ENCODE measurements at places on chromosomes 16 and 17. TPM values are rescaled to one million over a fixed set of nuclear protein-coding genes. Genes with fewer than 3 reads are reported as not detected.

GRCh38 chr17:855569-855968 is 73.4 kb downstream of the MRM3 start:
- no peak for DNase-seq

DNA sequence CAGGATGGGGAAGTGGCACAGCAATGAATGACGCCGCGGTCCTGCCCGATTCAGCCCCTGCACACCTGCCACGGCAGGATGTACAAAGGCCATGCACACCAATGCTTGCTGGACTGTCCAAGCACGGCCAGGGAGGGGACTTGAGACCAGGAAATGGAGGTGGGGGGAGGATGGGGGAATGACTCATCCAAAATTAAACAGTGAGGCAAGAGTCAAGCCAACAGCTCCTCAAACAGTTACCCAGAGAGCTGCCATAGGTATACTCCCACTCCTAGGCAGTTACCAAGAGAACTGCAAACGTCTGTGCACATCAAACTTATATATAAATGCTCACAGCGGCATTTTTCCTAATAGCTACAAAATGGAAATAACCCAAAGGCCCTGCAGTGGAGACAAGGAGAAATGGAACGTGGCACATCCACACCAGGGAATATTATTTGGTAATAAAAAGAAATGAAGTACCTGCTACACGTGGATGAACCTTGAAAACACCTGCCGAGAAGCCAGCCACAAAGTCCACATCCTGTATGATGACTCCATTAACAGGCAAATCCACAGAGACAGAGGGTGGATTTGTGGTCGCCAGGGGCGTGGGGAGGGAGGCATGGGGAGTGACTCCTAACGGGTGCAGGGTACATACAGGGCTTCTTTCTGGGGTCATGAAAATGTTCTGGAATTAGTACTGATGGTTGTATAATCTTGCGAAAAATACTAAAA is 54.1 kb downstream of the VAC14 start:
- no peak for DNase-seq

GRCh38 chr17:62965686-62966425 is at the start of gene TANC2:
Gene TANC2 (plus strand): TSS chr17:62966235. CDS start chr17:63009560, 43,325 bp downstream.
- peak; percentile 92 for DNase-seq

Gene FAM20A
- total RNA-seq = 2.8 TPM

GRCh38 chr16:75074920-75075687 is 41.5 kb downstream of the LDHD start:
- DNase-seq = peak; percentile 67

DNA sequence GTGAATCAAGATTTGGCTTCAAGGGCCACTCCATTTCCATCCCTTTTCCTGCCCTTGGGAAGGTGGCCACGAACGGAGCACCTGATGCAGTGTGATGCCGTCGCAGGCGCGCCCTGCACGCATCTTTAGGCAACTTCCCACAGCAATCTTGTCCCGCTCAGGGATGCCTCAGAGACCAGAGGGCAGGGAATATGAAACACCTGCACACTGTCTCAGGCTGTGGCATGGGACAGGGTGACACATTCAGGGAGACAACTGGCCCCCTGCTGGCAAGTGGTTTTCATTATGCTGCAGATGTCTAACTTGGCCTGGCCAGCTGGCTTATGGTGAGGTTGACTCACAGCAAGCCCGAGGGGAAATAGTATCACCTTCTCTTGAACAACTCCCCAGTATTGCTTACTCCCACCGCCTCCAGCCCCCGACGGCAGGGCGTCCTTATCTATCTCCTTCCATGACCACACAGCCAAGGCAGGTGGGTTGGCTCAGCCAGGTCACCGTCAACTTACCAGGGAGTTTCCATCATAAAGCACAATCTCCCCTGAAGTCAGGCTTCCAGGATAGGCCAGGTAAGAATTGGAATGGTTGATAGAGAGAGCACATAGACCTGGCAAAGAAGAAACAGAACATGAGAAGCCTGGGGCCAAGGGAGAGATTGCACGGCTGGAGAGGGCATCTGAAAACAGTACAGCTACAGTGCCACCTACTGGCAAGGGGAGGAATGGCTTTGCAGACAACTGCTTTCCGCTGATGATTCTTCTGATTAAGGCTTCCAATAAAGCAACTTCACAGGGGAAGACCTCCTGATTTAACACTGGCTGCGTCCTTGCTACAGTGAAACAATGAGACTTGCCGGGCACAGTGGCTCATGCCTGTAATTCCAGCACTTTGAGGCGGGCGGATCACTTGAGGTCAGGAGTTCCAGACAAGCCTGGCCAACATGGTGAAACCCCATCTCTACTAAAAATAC is 21.1 kb downstream of the WIPI1 start:
- peak; percentile 60 for DNase-seq

Gene TLCD2
- 0.73 TPM for total RNA-seq

DNA sequence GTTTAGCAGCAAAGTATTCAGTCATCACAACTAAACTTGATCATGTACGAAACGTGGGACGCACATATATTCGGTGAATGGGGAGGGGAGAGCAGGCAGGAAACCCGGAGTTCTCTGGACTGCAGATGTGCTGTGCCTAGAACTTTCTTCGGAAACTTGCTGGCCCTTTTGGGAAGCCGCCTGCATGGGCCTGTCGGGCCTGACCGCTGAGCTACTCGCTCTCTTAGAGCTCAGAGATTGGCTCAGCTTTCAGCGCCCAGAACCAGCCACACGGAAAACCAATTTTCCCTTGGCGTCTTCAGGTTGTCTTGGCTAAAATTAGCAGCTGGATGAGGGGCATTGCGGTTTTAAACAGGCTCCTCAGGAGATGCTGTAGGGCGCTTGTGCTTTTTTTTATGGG is 38.1 kb downstream of the ZDHHC7 start:
- no peak for DNase-seq

DNA sequence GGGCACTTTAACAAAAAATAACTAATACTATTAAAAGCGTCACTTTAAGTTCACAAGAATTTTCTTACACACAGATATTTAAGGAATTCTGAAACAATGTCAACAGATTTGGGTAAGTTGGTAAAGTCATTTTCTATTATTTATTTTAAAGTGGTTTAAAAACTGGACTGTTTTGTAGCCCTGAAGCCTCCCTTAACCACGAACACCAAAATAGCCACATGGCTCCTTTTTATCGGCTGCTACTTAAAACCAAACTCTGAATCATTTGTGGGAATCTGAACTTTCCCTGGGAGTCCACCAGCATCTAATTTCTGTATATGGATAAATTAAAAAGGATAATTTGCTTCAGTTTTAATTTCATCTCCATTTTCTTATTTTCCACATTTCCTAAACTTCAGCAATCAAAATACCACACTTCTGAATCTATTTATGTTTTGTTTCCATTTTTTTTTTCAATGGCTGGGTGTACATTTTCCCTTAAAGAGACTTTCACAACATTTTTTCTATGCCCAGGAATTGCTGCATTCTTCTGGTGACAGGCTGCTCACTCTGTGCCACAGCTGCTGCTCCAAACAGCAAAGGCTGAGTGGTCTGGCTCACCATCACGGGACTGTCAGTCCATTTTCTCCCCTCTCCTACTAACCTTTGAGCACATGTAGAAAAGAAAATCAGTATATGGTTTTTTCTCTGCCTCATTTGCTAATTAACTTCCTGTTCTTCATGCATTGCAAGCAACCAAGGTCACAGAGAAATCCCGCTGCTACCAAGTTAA is 255.5 kb upstream of the KCNJ16 start:
- DNase-seq = no peak
